NCI-H2029 treated with DMSO at 0.1 percent for 48 hours (cell line): ENCODE measurements at places on chromosomes 4 and X.

GRCh38 chr4:170697845-170698244 is 608.1 kb upstream of the AADAT start:
- DNase-seq: no peak

- no peak for DNase-seq
These were observed 84.6 kb downstream of the FBXO8 start for GRCh38 chr4:174198828-174199227.

DNA sequence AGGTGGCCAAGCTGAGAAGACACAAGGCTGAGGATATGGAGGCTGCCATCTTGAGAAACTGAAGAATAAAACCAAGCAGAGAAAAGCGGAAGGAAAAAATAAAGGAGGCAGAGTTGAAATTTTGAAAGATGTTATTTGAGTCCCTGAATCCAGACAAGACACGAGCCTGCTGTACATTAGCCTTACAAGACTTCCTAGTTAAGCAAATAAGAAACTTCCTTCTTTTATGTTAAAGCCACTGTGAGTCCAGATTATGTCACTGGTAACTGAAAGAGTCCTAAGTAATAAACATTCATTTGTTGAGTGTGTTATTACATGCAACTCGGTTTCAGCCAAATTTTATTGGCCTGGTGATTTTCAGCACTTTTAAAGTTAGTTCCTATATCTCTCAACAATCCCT is 30.4 kb downstream of the DRD5 start:
- no peak for DNase-seq

GRCh38 chrX:11998944-11999343 is 139.3 kb upstream of the FRMPD4 start:
- DNase-seq: no peak

DNA sequence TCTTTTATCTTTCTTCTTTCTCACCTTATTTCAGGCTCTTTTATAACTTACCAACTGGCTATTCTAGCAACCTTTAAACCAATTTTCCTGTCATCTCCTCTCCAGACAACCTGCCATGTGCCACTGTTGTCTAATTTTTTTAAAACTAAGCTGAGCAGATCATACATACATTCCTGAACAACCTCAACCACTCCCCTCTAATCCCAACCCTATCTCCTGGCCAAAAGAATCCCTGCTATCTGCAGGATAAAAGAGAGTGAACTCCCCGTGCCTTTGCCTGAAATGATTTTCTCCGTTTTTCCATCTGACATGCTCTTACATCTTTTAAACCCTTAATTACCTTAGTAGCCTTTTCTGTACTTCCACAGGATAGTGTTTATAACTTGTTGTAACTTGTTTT is 35.5 kb downstream of the DCUN1D4 start:
- no peak for DNase-seq

DNA sequence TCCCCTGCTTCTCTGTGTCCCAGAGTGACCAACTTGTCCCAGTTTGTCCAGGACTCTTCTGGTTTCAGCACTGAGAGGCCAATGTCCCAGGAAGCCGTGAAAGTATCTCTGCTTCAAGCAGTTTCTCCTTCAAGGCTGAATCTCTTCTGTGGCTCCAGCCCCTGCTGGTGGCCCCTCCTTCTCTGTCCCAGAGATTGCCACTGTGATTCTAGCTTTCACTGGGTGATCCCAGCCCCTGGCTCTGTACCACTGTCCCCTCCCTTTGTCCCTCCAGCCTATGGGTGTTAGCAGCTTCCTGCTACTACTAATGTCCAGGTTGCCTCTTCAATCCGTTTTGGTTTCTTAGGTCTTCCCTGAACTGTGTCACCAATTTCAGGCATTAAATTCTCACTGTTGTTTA is 70.5 kb downstream of the SOX3 start:
- no peak for DNase-seq

GRCh38 chr4:174278467-174278866 is 5.0 kb downstream of the FBXO8 start:
- no peak for DNase-seq

- no peak for DNase-seq
These were observed 672.2 kb upstream of the CT83 start for GRCh38 chrX:117134983-117135382.

DNA sequence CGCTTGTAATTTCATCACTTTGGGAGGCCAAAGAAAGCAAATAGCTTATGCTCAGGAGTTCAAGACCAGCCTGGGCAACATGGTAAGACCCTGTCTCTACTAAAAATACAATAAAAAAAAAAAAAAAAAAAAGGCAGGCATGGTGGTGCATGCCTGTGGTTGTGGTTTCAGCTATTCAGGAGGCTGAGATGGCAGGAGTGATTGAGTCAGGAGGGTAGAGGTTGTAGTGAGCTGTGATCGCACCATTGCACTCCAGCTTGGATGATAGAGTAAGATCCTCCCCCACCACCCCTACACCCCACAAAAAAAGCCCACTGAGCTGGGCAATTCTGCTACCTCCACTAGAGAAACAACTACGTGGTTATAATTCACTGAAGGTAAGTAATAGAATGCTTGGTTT is 118.8 kb upstream of the PCDH18 start:
- no peak for DNase-seq

- DNase-seq: no peak
These were observed 328.8 kb downstream of the IQCM start for GRCh38 chr4:149486861-149487260.

GRCh38 chr4:159413306-159413943 is 310.5 kb downstream of the RAPGEF2 start:
- no peak for DNase-seq

DNA sequence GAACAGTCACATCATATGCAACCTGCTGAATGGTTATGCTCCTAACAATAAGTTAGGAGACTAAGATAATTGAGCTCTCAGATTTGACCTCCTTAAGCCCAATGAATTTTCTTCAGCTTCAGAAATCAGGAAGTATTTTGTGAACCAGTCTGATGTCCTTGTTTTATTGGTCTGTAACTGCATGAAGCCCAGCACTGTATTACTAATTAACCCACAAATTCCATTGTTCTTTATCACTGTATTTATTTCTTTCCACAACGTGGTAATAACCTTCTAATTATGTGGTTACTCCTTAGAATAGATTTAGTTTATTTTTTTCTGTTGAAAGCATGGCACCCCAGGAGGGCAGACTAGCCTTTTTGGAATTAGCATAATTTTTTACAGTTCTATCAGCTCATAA is 3.9 kb upstream of the MFAP3L start:
- DNase-seq: no peak

DNA sequence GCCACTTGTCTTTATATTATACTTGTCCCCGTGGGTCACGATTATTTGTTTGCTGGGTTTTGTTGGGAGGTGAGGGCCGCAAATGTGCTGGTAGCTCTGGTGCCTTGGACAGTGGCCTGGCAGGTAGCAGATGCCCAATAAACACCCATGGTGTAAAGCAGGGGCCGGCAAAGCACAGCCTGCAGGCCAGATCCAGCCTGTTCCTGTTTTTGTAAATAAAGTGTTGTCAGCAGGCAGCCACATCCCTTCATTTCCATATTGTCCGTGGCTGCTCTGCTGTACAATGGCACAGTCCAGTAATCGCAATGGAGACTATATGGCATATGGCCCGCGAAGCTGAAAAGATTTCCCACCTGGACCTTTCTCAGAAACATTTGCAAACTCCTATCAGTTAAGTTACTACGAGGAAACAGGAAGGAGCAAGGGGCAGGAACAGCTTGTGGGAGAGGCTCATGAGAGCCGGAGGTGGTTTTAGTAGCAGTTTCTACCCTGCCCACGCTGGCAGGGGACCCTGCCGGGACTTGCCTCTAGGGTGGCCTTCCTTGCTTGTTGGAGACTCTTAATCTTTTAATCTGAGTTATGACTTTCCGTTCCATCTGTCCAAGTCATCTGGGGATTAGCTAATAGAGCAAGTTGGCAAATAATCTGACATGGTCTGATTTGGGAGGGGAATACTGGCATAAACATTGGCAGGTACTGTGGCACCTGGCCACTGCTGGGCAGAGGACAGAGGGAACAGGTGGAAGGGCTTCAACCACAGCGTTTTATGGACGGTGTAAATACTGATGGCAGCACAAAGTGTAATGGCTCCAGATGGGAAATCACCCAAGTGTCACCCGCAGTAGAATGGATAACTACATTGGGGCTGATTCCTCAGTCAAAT is 19.6 kb downstream of the CLCN4 start:
- no peak for DNase-seq

- no peak for DNase-seq
These were observed 26.3 kb downstream of the AFF1 start for GRCh38 chr4:86961116-86961515.

- DNase-seq: no peak
These were observed 24.4 kb upstream of the FAM47B start for GRCh38 chrX:34918091-34918736.

DNA sequence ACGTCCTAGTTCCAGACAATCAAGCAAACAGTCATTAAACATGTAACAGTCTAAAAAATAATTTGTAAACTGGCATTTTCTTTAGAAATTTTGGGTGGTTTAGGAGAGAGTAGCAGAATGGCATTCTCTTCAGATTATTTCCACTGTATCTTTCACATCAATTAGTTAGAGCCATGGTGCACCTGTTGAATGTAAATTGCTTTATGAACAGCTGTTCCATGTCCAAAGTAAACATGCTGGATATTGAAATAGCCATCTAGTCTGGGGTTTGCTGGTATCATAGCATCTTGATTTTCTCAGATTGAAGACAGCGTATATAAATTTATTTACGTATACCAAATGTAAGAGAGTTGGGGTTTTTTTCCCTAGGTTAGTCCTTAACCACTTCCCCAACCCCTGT is 143.6 kb downstream of the RCHY1 start:
- no peak for DNase-seq

GRCh38 chr4:62232814-62233213 is 1032.7 kb downstream of the ADGRL3 start:
- no peak for DNase-seq

DNA sequence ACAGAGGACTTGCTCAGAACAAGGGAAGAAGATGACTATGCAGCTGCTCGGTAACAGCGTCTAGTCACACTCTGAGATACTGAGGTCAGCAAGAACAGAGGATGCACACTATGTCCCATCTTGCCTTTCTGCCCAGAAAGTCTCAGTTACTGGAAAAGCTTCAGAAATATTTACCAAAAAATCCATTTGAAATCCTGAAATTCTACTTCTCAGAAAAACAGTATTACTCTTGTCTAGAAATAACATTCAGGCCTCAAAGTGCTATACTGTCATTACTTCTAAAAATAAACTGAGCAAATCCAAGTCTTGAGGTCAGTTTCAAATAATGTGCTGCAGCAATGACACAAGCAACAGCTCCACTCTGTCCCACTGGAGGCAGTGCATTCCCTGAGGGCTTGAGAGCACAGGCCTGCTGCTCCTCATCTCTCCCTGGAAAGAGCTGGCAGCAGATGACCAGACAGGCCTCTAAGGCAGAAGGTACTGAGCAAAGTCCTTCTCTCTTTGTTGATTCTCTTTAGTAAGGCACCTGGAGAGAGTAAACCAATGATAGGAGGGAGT is 76.9 kb downstream of the CAMK2D start:
- no peak for DNase-seq

DNA sequence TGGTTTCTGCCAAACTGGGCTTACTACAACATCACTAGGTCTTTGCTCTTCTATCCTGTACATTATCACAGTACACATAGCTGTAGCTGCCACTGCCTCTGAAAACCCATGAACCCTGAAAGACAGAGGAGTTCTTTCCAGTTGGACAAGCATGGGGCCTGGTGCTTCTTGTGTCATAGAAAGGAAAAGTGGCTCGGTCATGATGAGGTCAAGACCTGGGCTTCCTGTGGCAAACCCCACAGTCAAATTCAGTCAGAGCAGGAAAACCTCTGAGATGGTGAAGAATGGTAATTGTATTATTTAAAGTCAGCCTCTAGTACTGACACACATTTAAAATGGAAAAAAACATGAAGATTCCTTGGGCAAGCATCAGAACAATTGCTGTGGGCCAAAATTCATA is 133.3 kb upstream of the PRPS2 start:
- no peak for DNase-seq

DNA sequence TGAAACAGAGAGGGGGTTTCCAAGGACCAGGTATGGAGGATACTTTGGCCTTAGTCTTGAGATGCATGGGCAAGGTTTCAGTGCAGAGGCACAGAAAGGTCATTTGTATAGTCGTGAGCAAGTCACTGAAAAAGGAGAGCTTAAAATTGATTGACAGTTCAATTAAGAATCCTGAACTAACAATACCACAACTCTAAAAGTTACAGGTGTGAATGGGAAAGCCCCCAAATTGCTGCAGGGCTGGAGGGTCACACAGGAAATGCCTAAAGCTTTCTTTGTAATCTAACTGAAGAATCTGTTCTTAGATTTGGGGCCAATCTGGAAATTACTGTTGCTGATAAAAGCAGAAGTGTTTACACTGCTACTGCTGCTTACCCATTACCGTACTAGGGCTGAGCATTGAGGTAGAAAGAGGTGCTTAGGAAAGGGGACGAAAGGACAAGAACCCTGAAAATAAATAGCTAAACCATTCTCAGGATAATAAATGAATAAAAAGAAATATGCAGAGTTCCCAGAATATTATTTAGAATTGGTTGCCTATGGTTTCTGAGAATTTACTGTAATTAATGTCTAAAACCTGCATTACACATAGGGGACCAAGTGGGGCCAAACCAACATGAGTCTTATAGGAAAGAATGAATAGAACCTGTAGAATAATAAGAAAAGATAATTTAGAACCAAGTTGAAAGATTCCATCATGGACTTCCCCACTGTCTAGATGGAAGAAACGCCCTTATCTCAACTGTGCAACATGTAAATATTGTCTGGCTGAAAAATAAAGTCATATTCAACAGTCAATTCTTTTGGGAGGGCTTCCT is 91.9 kb upstream of the PPP1R2C start:
- DNase-seq: no peak
